ENCODE measurements at places on chromosomes 6 and 20.

DNA sequence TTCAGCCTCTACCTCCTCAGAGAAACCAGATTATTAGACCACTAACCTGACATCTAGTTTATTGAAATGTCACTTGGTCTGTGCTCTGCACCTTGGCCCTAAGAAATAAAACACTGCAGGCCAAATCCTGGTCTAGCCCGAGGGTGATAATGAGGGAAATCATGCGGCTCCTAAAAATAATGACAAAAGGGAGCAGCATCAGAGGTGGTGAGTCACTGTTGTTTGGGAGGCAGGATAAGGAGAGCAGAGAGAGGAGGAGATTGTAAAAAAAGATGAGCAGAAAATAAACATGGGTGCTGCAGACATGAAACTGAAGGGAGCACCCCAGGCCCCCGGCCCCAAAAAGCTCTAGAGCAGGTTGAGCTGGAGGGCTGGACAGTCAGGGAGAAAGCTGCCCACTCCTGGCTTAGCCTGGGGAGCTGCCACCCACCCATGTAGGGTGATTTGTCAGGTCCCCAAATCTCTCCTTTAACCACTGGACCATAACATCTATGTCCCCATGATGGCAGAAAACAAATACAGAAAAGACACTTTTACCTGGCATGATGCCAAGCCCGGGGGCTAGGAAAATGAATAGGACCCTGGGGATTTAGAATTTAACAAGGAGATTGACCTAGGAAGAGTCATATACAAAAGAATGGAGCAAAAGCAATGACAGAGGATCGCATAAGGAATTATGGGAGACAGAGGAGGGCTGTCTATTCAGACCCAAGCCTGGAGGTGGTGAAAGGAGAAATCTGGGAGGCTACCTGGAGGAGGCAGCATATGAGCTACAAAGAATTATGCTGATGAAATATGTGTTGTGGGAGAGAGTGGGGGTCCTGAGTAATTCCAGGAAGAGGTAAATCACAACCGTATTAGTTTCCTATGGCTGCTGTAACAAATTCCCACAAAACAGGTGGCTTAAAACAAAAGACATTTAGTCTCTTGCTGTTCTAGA lies 103.7 kb downstream of the SNAP25 start:
- no peak for DNase-seq

DNA sequence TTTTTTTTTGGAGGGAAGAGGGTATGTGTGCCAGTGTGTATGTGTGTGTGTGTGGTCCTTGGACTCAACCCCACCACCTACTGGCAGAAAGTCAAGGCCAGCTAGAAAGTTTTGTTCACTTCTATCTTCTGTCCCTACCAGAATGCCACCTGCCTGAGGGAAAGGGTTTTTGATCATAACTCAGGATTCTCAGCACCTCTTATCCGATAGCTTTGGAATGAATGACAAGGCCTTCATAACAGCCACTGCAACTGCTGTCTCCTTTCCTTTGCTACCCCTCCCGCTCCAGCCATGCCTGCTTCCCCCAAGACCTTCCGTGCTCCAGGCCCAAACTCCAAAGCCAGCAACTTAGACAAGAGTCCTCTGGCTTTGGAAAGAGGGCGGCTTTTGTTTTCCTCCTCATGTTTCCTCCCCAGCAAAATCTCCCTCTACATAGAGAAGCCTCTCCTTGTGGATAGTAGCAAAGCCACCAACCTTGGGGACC lies 18.7 kb downstream of the BTN3A1 start:
- peak; percentile 40 for DNase-seq

DNA sequence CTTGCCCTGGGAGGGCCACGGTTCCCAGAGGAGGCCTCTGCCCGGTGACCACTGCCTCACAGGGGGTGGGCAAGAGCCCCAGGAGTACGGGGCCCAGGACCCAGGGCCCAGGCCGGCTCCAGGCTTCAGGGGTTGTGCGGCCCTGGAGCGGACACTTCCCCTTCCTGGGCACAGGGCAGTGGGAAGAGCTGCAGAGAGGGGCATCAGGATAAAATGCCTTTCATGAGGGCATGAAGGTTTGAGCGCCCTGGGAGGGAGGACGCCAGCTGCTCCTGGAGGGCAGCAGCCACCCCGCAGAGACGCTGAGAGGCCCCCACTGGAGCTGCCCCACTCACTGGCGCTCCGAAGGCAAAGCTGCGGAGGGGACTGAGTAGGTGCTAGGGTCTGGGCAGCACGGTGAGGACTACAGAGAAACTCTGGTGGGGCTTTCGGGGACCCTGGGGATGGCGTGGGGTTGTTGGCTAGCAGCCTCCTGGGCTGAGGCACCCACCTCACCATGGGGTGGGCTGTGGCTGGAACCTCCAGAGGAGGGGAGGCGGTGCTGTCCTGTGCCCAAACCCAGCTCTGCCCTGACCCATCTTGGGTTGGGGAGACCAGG lies 10.4 kb downstream of the LAMA5 start:
- DNase-seq = no peak

- no peak for DNase-seq
These were observed 754.6 kb downstream of the KIF16B start for GRCh38 chr20:15818651-15819071.

GRCh38 chr6:64774881-64775280 lies 932.1 kb downstream of the EYS start:
- DNase-seq = no peak

GRCh38 chr6:21615504-21615903 lies 22.0 kb downstream of the SOX4 start:
- DNase-seq = peak; percentile 75

GRCh38 chr6:13398421-13398994 lies 70.2 kb upstream of the TBC1D7 start:
- no peak for DNase-seq

- DNase-seq = no peak
These were observed 40.9 kb downstream of the KIZ start for GRCh38 chr20:21166801-21167200.

DNA sequence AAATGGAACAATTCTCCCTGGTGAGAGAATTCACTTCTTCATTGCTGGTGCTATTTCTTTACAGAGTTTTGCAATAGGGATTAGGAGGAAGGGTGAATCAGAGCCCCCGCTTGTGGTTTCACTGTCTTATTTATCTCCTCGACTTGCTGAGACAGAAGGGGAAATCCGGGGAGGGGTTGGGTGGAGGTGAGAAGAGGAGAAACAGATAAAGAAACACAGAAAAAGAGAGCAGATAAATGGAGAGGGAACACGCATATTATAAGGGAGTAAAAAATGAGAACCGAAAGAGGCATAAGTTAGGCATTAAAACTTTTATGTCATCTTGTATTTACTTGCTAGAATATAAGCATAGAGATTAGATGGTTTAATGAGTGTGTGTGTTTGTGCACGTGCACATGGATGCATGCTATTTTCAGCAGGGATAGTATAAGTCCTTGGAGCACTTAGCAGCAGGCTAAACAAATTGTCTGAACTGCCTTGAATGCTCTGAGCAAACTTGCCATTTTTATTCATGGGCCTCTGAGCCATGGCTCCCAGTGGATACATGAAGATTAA lies 105.0 kb downstream of the OLIG3 start:
- DNase-seq = peak; percentile 89

GRCh38 chr6:90062667-90063066 lies 168.4 kb downstream of the GJA10 start:
- DNase-seq = no peak

- DNase-seq = no peak
These were observed 559.6 kb downstream of the CD83 start for GRCh38 chr6:14676977-14677781.

DNA sequence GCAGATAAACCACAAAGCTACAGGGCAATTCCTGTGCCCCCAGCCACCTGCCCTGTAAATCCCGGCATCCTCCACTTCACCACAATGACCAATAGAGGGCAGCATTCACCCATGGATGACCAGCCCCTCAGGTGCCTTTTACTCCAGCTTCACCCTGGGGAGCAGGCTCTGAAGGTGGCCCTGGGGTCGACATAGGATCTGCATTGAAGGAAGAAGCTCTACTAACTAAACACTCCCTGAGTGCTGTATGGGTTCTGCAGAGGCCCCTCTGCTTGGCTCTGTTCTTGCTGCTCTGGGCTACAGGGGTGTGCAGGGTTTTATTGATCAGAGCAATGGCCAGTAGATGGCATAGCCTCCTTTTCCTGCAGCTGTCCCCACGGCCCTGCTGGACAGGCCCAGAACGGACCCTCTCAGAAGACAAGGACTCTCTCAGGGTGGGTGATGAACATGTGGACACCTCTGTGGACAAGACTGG lies 20.3 kb downstream of the CST4 start:
- peak; percentile 72 for DNase-seq

DNA sequence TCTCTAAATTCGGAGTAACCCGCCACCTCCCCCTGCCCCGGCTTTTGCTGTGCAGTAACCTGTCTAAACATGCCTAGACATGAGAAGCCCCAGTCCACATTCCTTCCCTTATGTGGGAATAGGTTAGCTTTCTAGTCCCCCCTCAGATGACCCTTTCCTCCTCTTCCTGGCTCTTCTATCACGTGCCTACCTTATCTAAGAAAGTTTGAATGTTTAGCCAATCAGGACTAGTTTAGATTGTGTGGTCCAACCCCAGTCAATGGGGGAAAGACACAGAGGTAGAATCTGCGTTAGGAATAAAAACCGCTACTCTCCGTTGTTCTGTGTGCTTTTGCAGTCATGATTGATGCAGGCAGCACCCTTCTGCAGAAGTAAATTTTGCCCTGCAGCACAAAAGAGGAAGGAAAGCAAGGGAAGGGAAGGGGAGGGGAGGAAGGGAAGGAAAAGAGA lies 69.0 kb upstream of the CD93 start:
- DNase-seq = peak; percentile 45

- DNase-seq = no peak
These were observed 37.7 kb downstream of the FRK start for GRCh38 chr6:116022841-116023445.

- DNase-seq = no peak
These were observed 104.8 kb upstream of the EYA4 start for GRCh38 chr6:133136177-133136880.

- DNase-seq = no peak
These were observed 563.5 kb upstream of the NRSN1 start for GRCh38 chr6:23562554-23562953.

- peak; percentile 8 for DNase-seq
These were observed 18.8 kb downstream of the KCTD20 start for GRCh38 chr6:36461646-36462045.

DNA sequence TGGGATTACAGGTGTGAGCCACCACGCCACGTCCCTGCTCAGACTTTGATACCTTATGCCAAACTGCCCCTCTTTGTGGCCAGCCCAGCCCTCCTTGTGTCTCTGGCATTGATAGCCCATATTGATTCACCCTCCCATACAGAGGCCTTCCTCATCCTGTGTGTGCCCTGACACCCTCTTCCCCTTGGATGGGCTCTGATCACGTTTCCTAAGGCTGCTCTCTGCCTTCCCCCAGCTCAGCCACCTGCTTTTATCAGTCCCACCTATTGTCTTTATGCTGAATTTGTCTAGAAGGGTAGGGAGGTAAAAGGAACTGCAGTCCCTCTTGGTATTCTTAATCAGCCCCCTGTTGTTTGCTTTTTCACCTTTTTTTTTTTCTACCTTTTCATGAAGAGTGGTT lies 95.9 kb downstream of the CDKAL1 start:
- DNase-seq = no peak

DNA sequence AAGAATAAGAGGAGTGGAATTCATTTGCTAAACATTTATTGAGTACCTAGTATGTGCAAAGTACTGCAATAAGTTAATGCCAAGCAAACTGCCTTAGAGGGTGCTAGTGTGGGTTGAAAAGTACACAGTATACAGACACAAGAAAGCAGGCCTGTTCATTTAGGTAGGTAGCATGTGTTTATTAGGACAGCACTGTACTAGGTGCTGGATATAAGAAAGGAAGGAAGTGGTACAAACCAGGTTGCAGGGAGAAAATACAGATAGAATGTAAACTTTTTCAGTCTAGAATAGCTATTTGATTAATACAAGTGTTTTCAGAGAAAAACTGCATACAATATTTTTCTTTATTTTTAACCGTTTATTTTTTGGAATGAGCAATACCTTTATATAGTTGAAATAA lies 68.1 kb downstream of the PHF20 start:
- DNase-seq = no peak

GRCh38 chr6:160154471-160154870 lies 32.9 kb downstream of the SLC22A1 start:
- DNase-seq = no peak

- DNase-seq = no peak
These were observed 14.9 kb downstream of the EYS start for GRCh38 chr6:65692109-65692508.

DNA sequence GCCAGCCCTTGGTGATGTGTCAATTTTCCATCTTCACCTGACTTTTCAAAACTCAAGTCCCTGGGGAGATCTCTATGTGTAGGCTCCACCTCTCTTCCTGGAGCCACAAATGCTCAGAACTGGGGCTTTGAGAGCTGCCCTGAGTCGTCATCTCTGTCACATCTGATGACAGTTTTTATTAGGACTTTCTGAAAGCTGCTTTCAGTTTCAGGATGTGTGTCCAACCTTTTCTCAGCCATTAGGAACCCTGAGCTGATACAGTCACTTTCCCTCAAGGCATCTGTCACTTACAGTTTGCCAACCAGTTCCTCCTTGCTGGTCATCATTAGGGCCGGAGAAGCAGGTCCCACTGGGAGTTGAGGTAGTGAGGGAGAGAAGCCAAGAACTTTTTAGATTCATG lies 365.9 kb upstream of the CHD6 start:
- DNase-seq = no peak

DNA sequence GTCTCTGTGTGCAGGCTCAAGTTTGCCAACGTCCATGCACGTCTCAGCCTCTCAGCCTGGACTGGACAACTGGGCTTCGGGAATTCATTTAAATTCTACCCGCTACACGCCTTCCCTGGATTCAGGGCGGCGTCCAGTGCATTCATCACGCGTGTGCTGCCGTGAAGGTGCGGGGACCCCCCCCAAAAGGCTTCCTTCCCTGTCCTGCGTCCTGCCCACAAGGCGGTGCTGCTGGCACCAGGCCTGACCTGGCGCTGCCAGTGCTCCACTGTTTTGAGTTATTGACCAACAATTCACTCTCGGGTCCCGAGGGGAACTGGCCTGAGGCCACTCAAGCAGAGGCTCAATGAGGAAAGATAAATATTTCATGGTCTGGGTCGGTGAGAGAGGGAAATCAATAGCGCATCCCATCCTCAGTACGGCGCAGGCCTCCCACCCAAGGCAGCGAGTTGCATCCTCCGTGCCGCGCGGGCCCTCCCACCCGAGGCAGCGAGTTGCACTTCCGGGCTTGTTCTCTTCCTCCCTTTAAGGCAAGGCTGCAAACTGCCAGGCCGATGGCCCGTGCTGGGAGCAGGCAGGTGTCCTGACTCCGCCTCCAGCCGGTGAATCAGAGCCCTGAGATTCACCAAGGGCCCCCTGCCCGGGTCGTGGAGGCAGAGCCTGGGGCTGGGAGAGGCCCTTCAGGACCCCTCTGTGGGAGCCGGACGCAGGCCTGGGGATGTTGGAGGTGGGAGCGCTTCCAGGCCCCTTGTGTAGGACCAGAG lies 22.8 kb upstream of the BHLHE23 start:
- DNase-seq = no peak

GRCh38 chr20:62702895-62703852 lies 5.5 kb upstream of the NTSR1 start:
- DNase-seq = peak; percentile 72

All from suppressor macrophage treated with lipopolysaccharide for 4 hours (primary cell).